ENCODE measurements at places on chromosomes 4 and X. TPM values are rescaled to one million over a fixed set of nuclear protein-coding genes. Genes with fewer than 3 reads are reported as not detected.

- DNase-seq, result no peak
Observed at GRCh38 chrX:23559975-23560374, 107.3 kb upstream of the PRDX4 start.

DNA sequence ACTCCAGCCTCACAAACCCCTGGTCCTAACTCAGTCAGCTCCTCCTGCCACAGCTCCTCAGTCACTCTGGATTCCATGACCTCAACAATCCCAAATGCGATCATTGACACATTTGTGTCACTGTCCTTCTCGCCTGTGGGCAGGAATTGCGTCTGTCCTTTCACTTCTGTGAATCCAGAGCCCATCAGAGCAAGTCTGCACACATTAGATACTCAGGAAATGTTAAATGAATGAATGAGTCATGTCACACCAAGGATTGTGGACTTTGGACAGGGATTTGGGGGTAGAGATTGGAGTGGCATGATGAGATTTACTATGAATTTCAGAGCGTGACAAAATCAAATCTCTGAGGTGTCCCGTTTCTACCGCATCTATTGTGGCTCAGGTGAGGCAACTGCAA lies 11.8 kb upstream of the CLDN24 start:
- DNase-seq, result no peak

DNA sequence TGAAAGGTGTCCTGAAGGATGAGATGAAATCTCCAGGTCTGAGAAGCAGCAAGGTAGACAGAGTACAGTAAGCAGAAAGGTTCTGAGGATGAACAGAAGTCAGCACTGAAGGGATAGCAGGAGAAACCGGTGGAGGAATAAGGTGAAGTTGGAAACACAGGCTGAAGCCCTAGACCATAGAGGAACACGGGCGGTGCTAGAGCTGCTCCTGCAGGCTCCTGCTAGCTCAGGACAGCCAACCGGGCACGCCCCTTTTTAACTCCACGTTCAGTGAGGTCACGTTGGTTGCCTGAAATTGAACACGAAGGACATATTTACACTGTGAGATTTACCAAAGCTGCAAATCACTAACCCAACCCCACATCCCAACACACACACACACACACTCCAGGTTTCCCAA lies 1886.4 kb upstream of the AGA start:
- DNase-seq, result no peak

- DNase-seq, result no peak
Observed at GRCh38 chr4:25551605-25552004, 104.0 kb upstream of the SLC34A2 start.

GRCh38 chr4:11438647-11439046 lies 10.0 kb upstream of the HS3ST1 start:
- DNase-seq, result no peak

The DMRTC1 gene
- 1.9 TPM for total RNA-seq

The SLC26A1 gene
- 0.99 TPM for total RNA-seq

Measured in testis (tissue), 5 donors.